ENCODE measurements at places on chromosomes 12 and 14. TPM values are rescaled to one million over a fixed set of nuclear protein-coding genes. Genes with fewer than 3 reads are reported as not detected.

The UNG gene
- 69.3 TPM for polyA plus RNA-seq

The RPL36AL gene
- polyA plus RNA-seq: 223 TPM

The LTBP2 gene
- polyA plus RNA-seq: 4.9 TPM

The SLC2A14 gene
- 0.79 TPM for polyA plus RNA-seq

Data from left renal cortex interstitium (tissue), 4 donors.